ENCODE measurements at places on chromosomes 7 and 10.

DNA sequence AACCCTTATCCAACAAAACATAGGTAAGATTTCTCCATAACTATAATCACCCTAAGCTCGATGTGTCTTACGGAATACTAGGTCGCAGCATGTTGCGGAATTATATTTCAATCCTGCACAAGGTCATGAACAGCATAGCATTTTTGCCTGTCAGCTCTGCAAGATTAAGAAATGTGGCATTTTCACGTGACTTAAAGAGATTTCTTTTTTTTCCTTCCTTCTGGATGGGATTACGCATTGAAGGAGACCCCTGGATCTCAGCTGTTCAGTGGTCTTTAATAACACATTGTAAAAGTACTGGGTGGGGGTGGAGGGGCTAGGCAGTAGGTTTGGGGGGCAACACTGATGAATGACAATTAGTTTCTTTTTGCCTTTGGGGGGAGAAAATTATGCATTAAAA lies 106.7 kb downstream of the CUBN start:
- no peak for DNase-seq

DNA sequence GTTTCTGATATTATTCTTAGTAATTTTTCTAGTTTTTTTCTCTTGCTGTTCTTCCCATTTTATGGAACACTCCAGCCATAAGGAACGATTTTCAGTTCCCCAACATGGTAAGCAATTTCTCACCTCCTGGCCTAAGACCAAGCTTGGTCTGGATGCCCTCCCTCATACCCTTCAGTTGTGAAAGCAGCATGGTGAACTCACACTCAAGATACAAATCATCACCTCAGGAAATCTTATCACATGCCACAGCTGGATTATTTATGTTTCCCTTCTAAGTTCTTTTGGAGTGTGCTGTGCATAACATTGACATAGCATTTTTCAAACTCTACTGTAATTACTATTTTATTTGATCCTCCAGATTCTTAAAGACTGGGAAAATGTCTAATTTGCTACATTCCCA lies 216.6 kb downstream of the AGMO start:
- no peak for DNase-seq

- no peak for DNase-seq
Observed at GRCh38 chr10:101611096-101611905, 23.2 kb downstream of the DPCD start.

GRCh38 chr7:37698276-37698675 lies 14.7 kb downstream of the GPR141 start:
- no peak for DNase-seq

DNA sequence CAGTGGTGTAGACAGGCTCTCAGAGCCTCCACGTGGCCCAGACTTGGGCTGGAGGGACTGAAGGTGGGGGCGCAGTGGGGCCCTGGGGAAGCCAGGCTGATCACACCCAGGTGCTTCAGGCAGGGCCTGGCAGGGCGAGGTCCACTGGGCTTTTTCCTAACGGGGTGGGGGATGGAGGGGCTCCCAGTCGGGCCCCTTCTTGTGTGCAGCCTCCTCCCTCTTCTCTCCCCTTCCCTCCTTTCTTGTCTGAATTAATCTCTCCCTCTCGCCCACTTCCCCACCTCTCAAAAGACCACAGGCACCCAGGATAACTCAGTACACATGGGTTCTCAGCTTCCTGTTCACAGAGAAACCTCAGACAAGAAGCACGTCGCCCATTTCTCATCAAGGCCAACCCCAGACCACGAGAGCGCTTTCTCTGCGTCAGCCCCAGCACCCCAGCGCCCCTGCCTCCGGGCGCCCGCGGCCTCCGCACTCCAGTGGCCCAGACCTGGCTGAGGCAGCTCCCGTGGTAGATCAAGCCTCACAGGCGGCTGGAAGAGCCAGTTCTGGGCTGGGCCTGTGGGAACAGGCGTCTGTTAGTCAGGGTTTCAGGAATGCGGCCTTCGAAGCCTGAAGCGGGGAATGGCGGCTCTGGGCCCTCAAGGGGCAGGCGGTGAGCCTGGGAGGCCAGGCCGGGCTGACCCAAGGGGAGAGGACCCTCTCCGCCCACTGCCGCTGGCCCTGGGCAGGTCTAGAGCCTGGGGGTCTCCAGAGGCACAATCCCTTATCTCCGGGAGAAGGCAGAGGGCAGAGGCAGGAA lies 50.6 kb downstream of the PWWP2B start:
- peak; percentile 89 for DNase-seq

GRCh38 chr10:97333601-97334369 lies 744 bp downstream of the FRAT2 start:
- peak; percentile 76 for DNase-seq

GRCh38 chr10:27240212-27241009 lies at the start of gene ACBD5:
Gene ACBD5, minus strand, starts transcription at chr10:27240797. Its CDS starts 109 bp downstream, at chr10:27240688.
- peak; percentile 95 for DNase-seq

GRCh38 chr10:99444383-99445045 lies 14.1 kb upstream of the GOT1 start:
- DNase-seq: no peak

DNA sequence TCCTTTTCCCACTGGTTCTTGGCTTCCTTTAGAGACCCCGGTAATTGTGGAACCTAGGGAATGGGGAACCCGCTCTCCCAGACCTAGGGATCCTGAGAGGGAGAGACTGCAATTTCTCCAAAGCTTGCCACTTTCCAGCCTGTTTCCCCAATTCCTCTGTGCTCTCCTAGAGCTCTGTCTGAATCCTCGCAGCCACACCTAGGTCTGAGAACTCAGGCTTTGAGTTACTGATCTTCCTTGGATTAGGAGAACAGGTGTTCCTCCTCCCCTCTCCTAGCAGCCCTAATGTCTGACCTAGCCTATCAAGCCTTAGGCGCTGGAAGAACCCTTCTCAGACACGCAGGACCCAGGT lies 20.0 kb downstream of the WNT8B start:
- DNase-seq: no peak

DNA sequence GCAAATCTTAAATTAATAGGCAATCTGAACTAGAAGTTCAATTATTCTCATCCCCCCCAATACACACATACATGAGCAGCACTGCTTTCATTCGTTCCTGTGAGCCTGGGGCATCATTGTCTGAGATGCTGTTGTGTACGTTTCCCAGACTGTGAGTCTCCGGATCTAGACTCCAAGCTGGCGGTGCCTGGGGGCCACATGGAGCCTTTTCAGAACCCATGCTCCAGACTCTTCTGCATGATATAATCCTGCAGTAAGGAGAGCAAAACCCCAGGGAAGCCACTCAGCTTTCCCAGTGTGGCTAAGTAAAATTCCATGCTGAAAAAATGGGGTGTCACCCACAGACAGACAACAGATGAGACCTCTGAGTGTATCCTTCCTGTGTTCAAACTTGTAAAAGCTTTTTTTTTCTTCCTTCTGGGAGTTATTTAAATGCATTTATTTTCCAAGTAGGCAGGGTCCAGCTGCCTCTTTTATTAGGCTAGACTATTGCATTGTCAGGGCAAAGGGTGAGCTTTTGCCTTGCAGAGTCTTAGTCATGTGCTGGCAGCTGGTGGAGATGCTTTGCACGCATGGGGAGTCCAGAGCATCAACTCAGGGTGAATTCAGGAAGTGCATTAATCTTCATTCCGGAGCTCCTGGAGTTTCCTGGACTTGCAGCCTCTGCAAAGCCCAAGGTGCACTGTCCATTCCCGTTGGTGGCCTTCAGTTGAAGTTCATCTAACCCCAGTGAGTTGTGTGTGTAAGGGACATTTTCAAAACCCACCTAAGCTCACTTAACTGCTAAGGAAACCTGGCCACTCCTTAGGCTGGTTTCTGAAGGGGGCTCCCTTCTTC lies 185.7 kb upstream of the ADO start:
- no peak for DNase-seq

DNA sequence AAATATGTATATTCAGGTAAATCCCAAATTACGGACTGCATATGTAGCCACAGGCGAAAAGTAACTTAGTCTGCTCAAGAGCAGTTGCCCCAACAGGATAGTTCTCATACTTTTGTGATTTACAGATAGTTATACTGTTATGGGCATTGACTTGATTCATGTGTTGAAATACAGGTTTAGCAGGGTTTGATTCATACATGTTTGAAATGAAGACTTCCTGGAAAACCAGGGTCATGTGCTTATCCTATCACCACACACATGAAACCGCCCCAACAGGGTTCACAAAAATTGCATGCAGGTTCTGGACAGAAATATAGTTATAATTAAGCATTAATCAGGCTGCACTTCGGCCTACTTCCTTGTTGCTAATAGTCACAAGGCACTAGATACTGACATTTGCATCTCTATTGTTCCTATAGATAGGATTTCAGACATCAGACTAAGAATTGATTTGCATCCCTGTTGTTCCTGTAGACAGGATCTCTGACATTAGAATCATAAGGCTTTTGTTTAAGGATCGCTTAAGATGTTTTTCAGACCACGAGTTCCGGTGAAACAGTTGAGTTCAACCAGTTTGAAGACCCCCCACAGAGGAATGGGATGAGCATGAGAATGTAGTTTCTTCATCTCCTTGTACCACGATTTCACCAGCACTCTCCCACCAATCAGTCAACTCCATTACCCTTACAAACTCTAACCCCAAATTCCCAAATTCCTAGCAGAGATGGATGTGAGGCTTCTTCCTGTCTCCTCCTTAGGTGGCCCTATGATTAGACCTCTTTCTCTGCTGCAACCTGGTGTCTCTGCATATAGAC lies 2.0 kb upstream of the ZNF398 start:
- DNase-seq: peak; percentile 23

DNA sequence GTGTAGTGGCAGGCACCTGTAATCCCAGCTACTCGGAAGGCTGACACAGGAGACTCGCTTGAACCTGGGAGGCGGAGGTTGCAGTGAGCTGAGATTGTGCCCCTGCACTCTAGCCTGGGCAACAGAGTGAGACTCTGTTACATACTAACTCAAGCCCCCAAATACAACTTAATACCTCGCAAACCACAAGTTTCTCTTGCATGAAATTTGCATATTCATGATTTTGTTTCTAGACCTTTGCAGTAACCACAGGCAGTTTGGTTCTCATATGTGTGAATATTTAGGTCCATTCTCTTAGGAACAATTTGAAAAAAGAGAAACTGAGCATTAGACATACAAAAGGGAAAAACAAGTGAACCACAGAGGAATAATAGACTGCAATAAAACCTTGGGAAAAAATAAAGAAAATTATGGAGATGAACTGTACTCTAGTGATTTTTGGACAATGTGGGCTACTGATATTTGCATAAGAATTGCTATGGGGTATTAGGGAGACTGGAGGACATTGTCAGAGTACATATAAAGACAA lies 77.0 kb downstream of the ZNF277 start:
- no peak for DNase-seq

DNA sequence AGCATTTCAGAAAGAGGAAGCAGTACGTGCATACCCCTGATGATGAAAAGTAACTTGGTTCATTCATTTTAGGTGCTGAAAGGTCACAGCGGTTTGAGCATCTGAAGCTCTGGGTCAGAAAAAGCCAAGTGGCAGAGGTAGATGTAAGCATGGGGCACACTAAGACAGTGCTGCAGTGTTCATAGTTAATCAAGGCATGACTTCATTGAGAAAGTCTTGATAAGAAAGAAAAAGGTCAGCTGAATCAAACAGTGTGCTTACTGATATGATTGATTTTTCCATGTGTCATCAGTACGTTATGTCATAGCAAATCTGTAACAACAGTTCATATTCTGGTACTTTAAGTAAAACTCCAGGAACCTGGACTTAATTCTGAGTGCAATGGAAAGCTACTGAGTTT lies 107.7 kb upstream of the PCLO start:
- DNase-seq: no peak

- DNase-seq: peak; percentile 73
Observed at GRCh38 chr10:101032637-101033224, 1.7 kb downstream of the SFXN3 start.

GRCh38 chr10:7260912-7261311 lies 149.9 kb downstream of the SFMBT2 start:
- DNase-seq: no peak

- DNase-seq: no peak
Observed at GRCh38 chr7:151449990-151450389, 10.0 kb upstream of the CRYGN start.

GRCh38 chr7:118867860-118868259 lies 643.4 kb downstream of the ANKRD7 start:
- no peak for DNase-seq

DNA sequence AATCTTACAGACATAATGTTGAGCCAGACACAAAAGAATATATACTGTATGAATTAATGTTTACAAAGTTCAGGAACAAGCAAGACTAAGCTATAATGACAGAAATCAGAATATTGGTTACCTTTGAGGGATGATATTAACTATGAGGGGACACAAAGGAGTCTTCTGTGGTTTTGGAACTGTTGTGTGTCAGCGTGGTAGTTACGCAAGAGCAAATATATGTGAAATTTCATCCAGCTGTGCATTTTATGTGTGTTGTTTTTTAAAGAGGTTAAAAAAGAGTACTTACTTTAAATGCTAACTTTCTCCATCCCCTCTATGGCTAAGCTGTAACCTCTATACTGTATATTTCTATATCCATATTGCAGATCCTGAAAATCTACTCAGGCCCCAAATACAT lies 14.9 kb downstream of the SLC25A28 start:
- no peak for DNase-seq
